ENCODE measurements at places on chromosomes 12 and 14.

- DNase-seq, result no peak
Measured at GRCh38 chr12:60174476-60174875, 578.6 kb downstream of the SLC16A7 start.

DNA sequence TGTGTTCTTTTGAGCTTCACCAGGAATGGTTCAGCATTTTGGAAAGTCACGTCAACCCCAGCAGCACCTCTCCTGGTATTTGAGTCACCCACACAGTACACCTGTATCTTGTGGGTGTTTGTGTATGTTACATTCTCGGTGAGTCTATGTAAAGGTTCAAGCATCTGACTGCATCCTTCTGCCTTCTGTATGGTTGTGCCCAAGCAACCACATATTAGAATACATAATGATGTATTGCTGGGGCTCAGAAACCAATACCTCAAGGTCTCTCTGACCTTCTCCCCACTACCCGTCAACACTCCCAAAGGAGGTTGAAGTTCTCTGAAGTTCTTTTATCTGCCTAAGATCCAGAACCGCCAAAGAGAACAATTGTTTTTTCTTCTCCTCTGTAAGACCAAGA is 9.2 kb upstream of the TMEM229B start:
- DNase-seq, result no peak

GRCh38 chr12:111174961-111175345 is 193.9 kb downstream of the PHETA1 start:
- no peak for DNase-seq

- no peak for DNase-seq
Measured at GRCh38 chr14:74018174-74018585, 908 bp downstream of the ENTPD5 start.

- no peak for DNase-seq
Measured at GRCh38 chr12:12123036-12123604, 52.4 kb downstream of the BCL2L14 start.

- no peak for DNase-seq
Measured at GRCh38 chr12:54020591-54021405, 7.4 kb upstream of the HOXC6 start.

DNA sequence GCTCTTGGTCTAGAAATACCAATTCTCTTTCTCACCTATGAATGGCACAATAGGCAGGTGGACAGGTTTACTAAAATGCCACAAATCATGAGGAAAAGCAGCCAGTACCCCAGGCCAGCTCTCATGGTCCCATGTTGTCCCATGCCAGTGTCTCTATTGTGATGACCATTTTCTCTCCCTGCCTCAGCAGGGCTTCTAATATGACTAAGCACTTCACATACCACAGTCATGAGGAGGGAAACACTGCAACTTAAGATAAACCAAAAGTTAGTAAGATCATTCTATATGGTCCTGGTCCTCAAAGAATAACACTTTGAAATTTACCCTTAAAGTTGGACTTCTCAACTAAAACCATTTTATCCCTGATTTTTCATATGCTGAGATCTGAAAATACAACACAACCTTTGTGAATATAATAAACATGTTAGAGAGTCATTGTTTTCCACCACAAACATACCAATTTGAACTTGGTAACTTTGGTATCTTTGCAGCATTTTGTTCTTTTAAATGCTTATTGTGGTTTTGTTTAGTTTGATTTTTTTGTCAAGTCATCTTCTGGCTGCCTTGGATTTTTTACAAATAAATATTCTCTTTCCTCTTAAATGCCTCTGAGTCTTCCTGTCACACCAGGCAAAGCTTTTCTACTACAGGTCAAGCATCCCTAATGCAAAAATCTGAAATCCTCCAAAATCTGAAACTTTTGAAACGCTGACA is 3.6 kb downstream of the TTC5 start:
- DNase-seq, result no peak

- DNase-seq, result peak; percentile 25
Measured at GRCh38 chr12:69490920-69491643, 20.9 kb downstream of the FRS2 start.

- no peak for DNase-seq
Measured at GRCh38 chr14:75402867-75403413, 24.9 kb upstream of the JDP2 start.

- no peak for DNase-seq
Measured at GRCh38 chr12:6840761-6841515, at the start of gene GNB3. Gene GNB3, plus strand, starts transcription at chr12:6840925. Its CDS starts 363 bp downstream, at chr12:6841288.

GRCh38 chr14:38290601-38291188 is 34.8 kb upstream of the CLEC14A start:
- DNase-seq, result no peak

DNA sequence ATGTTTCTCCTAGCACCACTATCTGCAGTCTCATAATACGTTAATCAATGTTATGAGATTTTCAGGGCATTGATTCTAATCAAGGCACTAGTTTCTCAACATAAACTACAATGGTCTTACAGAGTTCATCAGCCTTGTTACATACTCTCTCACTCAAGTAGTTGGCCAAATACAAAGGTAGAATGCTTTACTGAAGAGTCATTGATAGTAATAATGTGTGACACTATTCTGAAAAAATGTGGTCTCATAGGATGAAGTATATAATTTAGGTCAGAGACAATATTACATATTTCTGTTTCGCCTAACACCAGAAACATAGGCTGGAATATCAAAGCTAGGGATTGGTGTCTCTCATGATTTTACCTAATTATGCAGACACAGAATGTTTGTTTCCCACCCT is 35.2 kb upstream of the MDGA2 start:
- DNase-seq, result no peak

- DNase-seq, result no peak
Measured at GRCh38 chr12:90163975-90164374, 455.3 kb upstream of the ATP2B1 start.

DNA sequence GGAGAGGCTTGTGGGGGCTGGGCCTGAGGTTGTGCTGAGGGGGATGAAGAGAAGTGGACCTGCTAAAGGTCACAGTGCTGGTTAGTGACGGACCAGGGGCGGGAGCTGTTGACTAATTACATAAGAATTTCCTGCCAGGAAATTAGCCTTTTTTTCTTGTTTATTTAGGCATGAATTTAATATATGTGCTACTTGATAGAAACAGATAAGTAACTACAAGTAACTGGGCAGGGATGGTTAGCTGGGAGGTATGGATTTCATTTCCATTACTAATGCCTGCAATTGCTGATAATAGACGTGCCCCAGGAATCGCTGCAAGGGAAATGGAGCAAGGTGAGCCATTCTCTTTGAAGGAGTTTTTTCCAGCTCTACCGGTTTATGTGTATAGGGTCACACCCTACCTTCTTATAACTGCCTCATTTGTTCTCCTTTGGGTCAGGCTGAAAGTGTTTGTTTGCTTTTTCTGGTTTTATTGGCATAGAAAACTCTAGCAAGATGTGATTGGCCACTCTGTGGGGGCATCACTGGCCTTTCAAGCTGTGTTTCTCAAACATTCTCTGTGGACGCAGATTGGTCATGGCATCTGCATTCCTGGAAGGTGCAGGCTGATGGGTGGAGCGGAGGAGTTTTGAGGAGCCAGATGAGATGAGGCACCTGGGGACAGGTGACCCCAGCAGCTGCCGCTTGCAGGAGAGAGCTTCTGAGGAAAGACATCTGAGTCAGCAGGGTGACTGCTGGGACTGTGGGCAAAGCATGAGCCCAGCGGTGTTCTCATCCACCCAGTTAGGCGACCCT is 19.0 kb upstream of the GPRC5A start:
- DNase-seq, result no peak

DNA sequence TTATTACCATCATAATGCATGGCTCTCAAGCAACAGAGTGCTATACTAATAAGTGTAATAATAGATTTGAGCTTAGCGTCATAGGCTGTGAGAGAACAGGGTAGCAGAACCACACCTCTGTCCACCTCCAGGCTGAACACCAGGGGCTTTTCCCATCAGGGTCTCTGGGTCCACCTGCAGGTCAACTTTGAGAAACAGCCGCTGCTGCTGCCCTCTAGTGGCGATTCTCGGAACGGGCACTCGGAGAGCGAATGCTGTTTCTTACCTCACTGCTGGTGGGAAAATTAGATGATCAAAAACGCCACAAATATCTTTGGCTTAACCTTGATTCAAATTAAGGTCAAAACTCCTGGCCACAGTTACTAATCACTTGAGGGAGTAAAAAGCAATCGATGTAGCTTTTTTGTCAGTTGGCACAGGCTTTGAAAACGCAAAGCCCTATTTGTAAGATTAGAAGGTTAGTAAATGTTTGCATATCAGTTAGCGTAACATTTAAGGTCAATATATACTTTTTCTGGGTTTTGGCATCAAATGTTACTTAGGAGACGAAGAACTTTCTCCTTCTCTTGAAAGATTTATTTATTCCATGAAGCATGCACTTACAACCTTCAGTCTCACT is 127.9 kb upstream of the TMEM132D start:
- DNase-seq, result peak; percentile 68

GRCh38 chr12:70785896-70786295 is 134.6 kb downstream of the PTPRR start:
- no peak for DNase-seq

DNA sequence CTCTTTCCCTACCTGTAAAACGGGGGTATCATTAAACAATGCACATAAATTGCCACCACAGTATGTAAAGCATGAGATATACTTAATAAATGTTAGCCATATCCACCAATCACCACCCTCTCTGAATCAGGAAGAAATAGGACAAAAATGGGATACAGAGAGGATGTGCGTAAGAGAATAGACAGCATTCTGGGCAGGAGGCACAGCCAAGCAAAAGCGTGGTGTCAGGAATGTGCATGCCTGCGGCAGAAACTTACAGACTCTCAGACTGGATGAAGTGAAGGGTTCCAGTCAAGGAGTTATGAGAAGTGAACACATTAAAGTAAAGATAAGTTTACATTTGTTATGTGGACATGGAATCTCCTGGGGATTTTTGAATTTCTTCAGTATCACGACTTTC is 121.7 kb upstream of the MDM1 start:
- DNase-seq, result no peak

Data from KBM-7 (cell line).